ENCODE measurements at places on chromosomes 4 and X.

- DNase-seq, result no peak
Observed at GRCh38 chrX:41789374-41789773, 65.4 kb downstream of the GPR82 start.

- no peak for DNase-seq
Observed at GRCh38 chr4:150117629-150118028, 39.4 kb downstream of the DCLK2 start.

DNA sequence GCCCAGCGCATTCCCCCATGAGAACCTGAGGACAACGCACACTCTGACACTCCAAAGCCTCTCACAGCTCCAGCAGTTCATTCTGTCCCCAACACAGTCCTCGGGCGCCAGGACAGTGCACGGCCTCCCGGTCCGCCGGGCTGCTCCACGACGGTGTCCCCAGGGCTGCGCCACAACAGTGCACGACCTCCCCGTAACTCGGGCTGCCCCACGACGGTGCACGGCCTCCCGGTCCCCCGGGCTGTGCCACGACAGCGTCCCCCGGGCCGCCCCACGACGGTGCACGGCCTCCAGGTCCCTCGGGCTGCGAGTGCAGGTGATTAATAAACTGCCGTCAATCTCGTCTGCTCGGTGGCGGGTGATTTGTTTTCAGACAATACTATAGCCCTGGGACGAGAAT, 585.1 kb upstream of the FRG1 start:
- DNase-seq, result no peak

- DNase-seq, result no peak
Observed at GRCh38 chr4:24266951-24267722, 317.2 kb downstream of the DHX15 start.

- DNase-seq, result no peak
Observed at GRCh38 chrX:55340896-55341433, 76.2 kb upstream of the PAGE3 start.

- DNase-seq, result no peak
Observed at GRCh38 chr4:150699599-150699998, 117.6 kb downstream of the MAB21L2 start.

DNA sequence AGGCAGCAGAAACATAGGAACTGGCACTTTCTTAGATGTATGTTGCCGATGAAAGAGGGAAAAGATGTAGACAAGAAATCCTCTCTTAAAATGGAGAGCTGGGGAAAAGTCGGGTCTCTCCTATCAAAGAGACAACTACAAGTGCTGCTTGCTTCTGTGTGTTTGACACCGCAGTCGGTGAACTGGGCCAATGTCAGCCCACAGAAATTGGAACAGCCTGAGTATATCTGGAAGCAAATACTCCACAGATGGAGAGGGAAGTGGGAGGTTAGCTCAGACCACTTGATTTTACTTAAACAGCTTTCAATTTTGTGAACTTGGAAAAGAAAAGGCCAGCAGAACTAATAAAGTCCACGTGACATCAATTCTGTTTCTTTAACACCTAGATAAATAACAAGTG, 230.9 kb upstream of the FAT1 start:
- DNase-seq, result no peak

GRCh38 chr4:20430259-20430941, 178.7 kb downstream of the SLIT2 start:
- DNase-seq, result no peak

- no peak for DNase-seq
Observed at GRCh38 chr4:66911880-66912279, 633.4 kb downstream of the CENPC start.

GRCh38 chr4:5758741-5759140, 47.7 kb downstream of the EVC start:
- peak; percentile 34 for DNase-seq

GRCh38 chr4:78621395-78621794, 69.8 kb downstream of the ANXA3 start:
- no peak for DNase-seq

All from stimulated activated naive CD8-positive, alpha-beta T cell treated with anti-CD3 and anti-CD28 coated beads, Interleukin-15, Interleukin-2, amounts not matched to agents 100 U/mL and 50 U/mL, for 24 hours (primary cell).